ENCODE measurements at places on chromosomes 4 and X.
A peak's percentile ranks its signal among the peaks of the same experiment; 100 is the strongest.

DNA sequence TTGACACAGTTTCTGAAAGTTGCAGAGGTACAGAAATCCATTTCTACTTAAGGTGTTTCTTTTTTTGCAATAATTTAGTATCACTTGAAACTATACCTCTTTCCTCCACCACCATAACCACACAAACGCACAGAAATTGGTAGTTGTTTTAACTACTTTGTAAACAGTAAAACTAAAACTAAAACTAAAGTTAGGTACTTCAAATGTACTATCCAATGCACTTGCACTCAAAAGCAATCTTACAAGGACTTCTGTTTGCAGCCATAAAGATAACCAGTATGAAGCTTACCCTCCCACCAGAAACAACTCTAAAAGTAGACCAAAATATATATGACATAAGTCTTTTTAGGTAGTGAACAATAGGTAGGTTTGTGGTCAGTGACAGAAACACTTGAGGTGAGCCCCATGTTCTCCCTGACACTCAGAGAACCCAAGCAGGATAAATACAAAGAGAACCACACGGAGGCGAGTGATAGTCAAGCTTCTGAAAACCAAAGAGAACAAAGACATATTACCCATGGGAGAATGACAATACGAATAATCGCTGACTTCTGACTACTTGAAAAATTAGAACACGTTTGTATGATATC, 72.2 kb upstream of the VBP1 start:
- no peak for DNase-seq

DNA sequence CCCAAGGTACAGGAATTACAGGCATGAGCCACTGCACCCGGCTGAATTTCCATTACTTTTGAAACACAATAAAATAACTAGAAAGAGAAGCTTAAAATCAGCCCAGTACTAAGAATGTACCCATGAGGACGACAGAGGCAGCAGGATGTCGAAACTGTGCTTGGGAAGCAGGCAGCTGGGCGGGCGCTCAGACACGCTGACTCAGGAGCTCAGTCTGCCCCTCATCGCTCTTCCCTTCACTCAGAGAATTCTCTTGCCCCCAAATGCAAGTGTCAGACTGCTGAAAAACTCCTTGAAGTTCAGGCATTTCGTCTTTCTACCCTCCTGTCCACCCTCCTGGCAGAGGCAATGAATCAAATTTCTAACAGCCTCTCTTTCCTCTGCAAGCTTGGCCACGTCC, 41.0 kb upstream of the CDKN2AIP start:
- DNase-seq, result no peak

DNA sequence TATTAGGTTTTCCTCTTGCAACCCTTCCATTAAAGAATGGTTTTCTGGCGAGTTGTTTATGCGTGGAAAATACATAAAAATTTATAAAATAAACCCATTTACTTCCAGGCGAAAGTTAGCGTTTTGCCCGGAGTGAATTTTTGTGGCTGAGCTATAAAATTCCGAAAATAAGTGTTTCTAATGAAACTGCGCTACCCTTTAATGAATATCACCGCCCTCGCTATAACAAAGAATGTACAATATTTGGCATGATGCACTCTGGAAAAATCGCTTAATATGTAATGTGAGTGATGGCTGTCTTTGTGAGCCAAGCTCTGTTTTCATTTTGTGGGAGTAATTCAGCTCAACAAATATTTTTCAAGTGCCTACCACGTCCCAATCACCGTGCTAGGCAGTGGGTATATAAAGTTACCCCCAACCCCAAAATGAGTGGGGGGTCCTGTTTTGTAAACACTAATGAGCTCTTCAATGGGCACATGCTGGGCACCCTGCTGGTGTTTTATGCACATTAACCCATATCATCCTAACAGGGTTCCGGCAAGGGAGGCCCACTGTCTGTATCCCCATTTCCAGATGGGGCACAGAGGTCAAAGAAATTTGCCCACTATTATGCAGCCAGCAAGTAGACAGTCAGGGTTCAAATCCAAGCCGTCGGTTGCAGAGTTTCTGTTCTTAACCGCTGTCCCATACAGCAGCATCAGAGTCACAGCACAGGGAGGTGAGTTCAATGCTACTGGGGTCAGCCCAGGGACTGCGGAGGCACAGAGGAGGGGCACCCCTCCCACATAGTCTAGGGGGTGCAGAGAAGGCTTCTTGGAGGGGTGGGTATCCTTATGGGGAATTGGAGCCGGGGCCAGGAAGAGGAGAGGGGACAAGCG, 65.7 kb upstream of the STX18 start:
- DNase-seq, result no peak

DNA sequence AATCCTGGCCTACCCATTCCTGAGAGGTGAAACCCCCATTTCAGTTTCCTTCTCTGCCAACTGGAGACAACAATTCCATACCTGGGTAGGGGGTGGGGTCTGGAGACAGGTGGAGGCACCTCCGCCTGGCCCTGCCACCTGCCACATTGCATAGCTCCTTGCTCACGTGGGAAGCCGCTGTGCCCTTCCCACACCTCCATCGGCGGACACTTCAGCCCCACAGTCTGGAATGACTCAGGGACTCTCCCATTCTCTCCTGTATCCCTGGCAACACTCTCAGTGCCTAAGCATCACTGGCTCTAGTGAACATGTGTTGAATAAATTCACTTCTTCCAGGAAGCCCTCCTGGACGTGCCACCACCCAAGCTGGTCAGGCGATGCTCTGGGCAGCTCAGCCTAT, 21.7 kb downstream of the PPP2R2C start:
- no peak for DNase-seq

- DNase-seq, result no peak
Measured at GRCh38 chr4:144582105-144582850, 63.7 kb upstream of the HHIP start.

DNA sequence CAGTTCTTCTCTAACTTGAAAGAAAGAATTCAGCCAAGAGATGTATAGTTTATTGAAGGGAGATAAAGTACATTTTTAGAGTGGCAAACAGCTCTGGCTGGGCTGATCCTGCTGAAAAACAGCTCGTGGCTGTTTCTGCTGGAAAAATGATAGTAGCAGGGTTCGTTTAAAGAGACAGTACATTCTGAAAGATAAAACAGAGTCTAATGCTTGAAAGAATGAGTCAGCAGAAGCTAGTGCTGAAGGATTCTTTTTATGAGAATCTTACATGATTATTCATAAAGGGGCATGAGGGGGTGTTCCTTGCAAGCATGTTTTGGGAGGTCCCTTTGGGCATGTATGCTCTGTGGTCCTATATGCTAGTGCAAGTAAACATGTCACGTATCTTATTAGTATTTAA, 790.0 kb downstream of the PCDH18 start:
- no peak for DNase-seq

DNA sequence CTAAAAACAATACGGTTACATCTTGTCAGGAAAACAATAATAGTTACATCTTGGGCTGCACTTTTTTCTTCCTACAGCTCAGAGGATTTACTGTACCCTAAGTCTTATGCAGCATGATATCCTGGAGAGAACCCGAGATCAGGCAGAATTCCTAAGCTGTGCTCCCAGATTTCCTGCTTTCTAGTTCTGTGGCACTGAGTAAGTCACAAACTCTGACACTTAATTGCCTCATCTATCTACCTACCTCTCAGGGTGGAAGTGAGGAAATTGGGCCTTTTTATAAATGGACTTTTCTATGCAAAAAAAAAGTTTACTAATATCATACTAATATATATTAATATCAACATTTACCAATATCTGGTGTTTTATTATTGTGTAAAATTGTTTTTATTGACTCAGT, 438.5 kb downstream of the INPP4B start:
- no peak for DNase-seq

- no peak for DNase-seq
Measured at GRCh38 chr4:100082852-100083251, 107.4 kb downstream of the DDIT4L start.

GRCh38 chr4:184807797-184808712, 17.7 kb downstream of the ACSL1 start:
- peak; percentile 35 for DNase-seq

DNA sequence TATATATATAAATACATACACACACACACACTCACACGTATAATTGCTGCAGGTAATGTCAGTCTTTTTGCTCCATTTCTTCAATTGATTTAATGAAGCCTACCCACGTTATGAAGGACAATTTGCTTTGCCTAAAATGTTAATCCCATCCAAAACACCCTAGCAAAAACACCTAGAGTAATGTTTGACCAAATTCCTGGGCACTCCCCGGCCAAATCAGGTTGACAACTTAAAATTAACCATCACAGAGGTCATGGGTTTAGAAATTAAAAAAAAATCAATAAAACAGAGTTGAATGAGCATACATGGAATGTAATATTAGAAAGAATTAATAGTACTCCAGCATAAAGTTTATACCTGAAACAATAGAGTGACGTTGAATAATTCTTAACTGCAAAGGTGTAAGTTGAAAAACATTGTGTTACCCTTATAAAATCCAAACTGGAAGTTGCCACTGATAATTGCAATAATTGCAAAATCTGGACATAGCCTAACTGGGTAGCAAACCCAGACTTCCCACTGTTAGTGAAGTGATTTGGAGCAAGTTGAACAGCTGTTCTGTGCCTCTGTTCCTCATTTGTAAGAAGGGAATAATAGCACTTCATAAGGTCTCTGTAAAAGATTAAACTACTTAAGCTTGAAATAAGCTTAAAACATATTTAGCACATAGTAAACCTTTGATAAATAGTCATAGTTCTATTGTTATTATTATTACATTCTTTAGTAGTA, 2120.5 kb downstream of the PCDH7 start:
- DNase-seq, result no peak

GRCh38 chrX:19064175-19064574, 58.1 kb downstream of the ADGRG2 start:
- DNase-seq, result no peak

DNA sequence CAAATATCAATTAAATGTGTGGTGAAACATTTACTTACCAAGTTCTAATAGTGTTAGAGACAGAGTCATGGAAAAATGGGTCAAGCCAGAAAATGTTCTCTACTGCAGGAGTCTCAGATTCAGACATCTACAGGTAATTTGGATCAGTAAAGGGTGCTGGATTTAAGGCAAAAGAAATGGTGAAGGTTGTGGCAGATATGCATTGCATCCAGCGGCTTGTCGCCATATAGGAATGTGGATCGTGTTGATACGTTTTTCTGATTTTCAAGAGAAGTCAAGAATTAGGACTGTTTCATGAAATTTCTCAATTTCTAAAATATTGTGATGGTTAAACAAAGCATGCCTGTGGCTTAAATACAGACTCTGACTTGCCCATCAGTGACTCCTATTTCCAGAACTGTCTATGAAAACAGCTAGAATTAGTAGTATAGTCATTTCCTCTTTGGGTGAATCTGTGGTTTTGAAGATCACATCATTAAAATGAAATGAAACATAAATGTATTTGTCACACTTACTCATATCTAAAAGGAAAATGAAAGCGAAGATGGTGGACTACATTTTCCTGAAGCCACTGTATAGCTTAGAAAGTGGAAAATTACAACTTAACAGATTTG, 110.1 kb upstream of the VEGFC start:
- DNase-seq, result no peak

GRCh38 chr4:126799971-126800574, 832.7 kb upstream of the INTU start:
- no peak for DNase-seq

GRCh38 chrX:23792861-23793553, 10.0 kb downstream of the SAT1 start:
- peak; percentile 81 for DNase-seq

GRCh38 chrX:74423289-74423998, 2.2 kb downstream of the SLC16A2 start:
- no peak for DNase-seq

DNA sequence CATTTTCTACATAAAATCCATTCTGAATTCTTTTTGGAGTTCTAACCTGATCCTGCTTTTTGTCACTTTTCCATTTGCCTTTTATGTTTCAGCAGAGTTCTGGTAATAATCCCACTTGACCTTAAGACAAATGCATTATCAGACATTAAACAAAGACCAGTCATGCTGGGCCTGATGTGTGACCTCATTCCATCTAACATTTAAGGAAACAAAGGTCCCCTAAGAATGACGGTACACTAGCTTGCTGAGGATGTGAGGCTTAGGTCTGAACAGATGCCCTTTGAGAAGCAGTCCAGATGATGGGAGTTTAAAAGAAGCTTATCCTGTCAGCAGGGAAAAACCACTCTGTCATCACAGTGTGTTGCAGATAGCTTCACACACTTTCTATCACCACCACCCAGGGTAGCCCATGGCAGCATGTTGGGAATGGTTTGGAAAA, 38.1 kb upstream of the PDE5A start:
- peak; percentile 19 for DNase-seq

GRCh38 chrX:140710710-140711109, 1.2 kb downstream of the LINC00632 start:
- DNase-seq, result no peak

GRCh38 chrX:15320297-15320696, 4.9 kb upstream of the ASB11 start:
- no peak for DNase-seq

DNA sequence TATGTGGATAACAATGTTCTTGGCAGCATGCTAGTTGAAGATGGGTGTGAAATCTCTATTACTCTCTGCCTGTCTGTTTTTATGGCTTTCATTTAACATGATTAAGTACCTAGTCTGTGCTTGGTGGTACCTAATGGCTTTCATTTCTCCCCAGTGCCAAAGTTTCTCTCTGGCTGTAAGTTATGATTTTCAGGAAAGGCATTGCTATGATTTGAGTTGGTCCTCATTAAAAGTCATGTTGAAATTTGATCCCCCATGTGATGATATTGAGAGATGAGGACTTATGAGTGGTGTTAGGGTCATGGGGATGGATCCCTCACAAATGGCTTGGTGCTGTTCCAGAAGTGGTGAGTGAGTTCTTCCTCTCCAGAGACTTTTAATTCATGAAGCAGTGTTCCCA, 162.4 kb upstream of the IL15 start:
- DNase-seq, result no peak

GRCh38 chr4:99518601-99519295, 7.9 kb downstream of the C4orf17 start:
- no peak for DNase-seq

GRCh38 chr4:113302051-113302450, 252.6 kb downstream of the ANK2 start:
- DNase-seq, result no peak

DNA sequence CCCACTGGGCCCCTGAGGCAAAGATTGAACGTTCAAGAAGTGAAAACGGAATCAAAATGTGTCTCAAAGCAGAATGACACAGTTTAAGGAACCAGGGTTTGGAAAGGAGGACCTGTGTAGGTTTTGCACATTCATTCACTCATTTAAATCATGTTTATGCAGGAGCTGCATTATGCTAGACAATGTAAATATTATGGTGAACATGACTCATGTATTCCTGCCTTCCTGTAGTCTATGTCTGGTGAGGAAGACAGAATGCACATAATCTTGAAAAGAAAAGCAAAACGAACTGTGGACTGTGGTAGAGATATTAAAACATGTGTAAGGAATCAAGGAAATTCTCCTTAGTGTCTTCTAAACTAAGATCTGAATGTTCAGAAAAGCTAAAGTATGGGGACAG, 311.8 kb upstream of the SMIM31 start:
- no peak for DNase-seq

DNA sequence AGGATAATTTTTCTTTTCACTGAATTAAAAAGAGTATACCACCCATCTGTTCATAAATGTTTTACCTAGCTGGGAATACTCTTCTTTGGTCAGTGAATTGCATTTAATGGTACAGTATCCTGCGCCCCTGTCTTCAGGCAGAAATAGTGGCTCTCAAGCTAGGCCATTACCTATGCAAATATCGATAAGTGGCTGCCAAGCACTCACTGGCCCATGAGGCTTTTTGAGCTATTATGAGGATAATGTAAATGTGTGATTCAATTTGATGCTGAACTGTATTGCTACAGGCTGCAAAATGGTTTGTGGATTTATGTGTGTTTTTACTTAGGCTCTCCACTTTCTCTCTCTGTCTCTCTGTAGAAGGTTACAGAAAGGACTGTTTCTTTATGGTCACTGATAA, 30.1 kb upstream of the MTMR1 start:
- DNase-seq, result peak; percentile 2

All from NCI-H146 (cell line).